ENCODE measurements at places on chromosomes 16 and 17. TPM values are rescaled to one million over a fixed set of nuclear protein-coding genes. Genes with fewer than 3 reads are reported as not detected.

SLC6A2 gene
- total RNA-seq, result not detected

CCDC144A gene
- 14.5 TPM for total RNA-seq

COL1A1 gene
- 87.0 TPM for total RNA-seq

- DNase-seq, result no peak
These were observed 9.4 kb downstream of the CLUH start for GRCh38 chr17:2701996-2702741.

DNA sequence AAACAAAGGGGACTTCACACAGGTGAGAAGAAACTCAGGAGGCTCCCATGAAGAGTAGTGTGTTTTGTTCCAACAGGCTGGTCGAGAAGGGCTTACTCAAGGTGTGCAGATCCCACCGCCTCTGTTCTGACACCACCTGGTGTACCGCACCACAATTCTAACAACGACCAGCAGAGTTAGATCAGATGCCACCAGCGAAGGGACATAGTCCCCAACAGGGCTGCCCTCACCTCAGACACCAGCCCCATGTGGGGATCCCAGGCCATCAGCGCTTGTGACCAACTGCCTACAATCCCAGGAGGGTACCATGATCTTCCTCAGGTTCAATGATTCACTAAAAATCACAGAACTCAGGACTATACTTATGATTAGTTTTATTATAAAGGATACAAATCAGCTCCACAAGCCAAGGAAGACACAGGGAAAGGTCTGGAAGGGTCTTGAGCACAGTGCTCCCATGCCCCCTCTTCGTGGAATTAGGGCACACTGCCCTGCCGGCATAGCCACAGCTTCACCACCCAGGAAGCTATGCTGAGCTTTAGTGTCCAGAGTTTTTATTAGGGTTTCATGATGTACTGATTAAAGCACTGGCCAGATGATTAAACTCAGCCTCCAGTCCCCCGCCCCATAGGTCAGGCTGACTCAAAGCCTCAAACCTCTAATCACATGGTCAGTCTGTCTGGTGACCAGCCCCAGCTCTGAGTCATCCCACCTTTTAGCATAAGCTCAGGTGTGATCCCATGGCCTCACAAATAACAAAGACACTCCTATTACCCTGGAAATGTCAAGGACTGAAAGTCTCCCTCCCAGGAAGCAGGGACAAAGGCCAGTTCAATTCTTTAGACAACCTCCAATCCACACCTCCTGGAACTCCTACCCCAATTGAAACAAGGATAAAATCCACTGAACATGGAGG, 26.0 kb downstream of the TRIM25 start:
- DNase-seq, result no peak

DNA sequence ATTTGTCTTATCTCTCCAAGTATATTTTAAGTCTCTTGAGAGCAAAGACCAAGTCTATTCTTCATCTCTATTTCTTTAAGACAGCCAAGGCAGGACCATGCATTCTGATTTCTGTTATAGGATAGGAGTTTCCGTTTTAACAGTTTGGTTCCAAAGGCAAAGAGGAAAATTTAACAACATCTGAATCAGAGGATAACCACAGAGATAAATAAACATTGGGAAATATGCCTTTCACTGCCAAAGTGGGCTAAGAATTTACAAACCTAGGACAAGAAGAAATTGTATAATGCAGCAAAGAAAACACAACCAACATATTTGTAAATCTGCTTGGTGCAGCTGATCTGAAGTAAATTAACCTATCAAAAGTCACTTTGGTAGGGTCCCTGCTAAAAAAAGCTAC, 37.7 kb downstream of the USP32 start:
- DNase-seq, result no peak

DNA sequence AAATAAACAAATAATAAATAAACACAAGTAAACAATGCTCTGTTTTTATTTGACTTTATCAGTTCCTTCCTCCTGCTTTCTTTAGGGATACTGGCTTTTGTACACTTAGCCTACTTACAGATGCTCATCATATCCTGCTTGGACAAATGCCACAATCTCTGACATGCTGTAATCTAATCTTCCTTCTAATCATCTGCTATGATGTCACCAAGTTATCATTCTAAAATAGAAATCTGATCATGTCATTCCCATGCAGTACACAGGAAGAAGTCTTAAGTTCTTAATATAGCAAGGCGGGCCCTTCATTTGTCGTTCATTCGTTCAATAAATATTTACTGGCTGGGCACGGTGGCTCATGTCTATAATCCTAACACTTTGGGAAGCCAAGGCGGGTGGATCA, 9.1 kb upstream of the UBB start:
- DNase-seq, result no peak

KRT222 gene
- not detected for total RNA-seq

- DNase-seq, result no peak
These were observed 3.8 kb downstream of the CIITA start for GRCh38 chr16:10880594-10881452.

ZNF768 gene
- total RNA-seq, result 46.1 TPM

LRRC36 gene
- 33.0 TPM for total RNA-seq

OR2C1 gene
- not detected for total RNA-seq

DNA sequence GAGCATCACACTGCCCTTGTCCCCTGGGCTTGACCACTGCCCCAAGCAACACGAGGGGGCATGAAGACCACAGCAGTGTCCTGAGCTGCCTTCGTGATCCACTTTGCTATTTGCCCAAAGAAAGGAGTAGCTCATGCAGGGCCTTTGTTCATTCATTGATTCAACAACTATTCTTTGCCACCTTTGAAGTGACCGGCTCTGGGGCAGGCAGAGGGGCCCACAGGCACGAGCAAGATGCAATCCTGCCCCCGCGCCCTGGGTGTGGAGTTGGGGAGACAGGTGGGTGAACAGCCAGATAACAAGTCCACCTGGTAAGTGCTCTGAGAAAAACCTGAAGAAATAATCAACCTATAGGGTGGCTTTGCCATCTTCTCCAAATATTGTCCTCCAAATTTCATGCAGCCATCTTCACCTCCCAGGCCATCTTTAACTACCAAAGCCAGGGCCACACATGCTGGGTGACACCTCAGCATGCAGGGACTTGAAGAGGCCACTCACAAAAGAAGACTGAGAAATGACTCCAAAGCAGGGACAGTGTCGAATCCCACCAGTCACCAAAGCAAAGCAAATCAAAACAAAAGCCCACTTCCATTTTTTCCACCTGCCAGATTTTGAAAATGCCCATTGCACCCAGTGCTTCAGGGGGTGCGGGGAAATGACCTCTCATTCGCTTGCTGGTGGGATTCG, 18.2 kb upstream of the RBFOX3 start:
- peak; percentile 13 for DNase-seq

Measured in stomach (tissue), 19 donors.